Midbrain (tissue), 1 donor: ENCODE measurements at places on chromosomes 7 and 10.

GRCh38 chr7:23615331-23615730 is 18.1 kb downstream of the CCDC126 start:
- DNase-seq, result no peak

GRCh38 chr7:11830582-11831155 is 1.3 kb downstream of the THSD7A start:
- DNase-seq, result peak; percentile 20

DNA sequence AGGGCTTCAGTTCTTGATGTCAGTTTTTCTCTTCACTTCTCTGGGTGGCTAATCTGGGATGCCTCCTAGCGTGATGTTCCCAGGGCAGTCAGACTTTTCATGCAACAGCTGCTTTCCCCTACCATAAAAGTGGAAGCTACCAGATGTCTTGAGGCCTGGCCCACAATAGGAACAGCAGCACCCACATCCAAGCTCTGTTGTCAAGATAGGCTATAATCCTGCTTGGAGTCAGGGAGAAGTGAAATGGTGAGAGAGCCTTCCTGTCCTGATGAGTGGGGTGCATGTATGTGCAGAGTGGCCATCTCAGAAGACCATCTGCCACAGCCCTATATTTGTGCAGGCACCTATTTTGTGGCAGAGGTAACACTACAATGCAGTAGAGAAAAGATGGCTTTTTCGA is 108.0 kb downstream of the HTR5A start:
- DNase-seq, result no peak

DNA sequence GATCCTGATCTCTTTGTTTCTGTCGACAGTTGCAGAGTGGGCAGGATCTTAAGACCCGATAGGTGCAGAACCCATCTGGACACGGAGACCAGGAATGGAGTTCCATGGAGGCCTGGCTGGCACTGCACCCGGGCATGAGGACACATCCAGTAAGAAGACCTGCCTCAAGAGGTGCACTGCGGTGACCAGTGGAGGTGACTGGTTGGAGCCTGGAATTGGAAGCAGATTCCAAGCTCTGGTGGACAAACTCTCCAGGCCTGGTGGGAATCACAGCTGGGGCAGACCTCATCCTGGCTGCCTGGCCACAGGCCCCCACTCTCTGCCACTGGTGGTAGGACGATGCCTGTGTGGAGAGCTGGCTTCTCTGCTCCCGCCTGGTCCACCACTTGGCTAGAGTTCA is 31.0 kb downstream of the ZNF775 start:
- no peak for DNase-seq

GRCh38 chr10:95336702-95337101 is 45.9 kb upstream of the PDLIM1 start:
- DNase-seq, result no peak

GRCh38 chr7:75599244-75599781 is 107.2 kb downstream of the SPDYE5 start:
- DNase-seq, result peak; percentile 96

GRCh38 chr7:46033592-46033991 is 112.5 kb upstream of the IGFBP3 start:
- no peak for DNase-seq

- no peak for DNase-seq
These were observed 684 bp upstream of the HOXA5 start for GRCh38 chr7:27143950-27144780.

DNA sequence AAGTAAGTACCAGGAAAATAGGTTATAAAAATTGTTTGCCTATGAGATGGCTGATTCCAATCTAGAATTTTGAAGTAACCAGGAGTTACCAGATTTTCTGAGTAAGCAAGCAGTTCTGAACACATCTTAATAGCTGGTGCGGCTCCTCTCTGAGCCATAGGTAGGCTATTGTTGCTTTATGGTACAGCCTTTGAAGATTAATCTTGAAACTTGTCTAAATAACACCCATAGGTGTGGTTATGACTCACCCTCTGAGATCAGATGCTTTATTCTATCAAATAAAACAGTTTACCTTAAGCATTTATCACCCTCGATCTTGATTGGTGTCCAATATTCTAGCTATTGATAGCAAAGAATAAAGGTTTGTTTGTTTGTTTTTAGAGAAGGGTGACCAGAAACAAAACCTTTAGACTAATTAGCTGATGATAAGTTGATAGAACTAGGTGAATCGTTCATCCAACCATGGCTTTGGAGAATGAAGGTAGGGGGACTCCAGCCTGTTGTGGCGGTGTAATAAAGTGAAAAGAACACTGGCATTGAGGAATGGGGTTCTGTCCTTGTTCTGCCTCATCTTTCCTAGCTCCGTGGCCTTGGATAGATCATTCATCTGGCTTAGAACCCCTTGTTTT is 72.2 kb downstream of the VTI1A start:
- DNase-seq, result no peak

- no peak for DNase-seq
These were observed 110.0 kb downstream of the EGFR start for GRCh38 chr7:55128693-55129394.

DNA sequence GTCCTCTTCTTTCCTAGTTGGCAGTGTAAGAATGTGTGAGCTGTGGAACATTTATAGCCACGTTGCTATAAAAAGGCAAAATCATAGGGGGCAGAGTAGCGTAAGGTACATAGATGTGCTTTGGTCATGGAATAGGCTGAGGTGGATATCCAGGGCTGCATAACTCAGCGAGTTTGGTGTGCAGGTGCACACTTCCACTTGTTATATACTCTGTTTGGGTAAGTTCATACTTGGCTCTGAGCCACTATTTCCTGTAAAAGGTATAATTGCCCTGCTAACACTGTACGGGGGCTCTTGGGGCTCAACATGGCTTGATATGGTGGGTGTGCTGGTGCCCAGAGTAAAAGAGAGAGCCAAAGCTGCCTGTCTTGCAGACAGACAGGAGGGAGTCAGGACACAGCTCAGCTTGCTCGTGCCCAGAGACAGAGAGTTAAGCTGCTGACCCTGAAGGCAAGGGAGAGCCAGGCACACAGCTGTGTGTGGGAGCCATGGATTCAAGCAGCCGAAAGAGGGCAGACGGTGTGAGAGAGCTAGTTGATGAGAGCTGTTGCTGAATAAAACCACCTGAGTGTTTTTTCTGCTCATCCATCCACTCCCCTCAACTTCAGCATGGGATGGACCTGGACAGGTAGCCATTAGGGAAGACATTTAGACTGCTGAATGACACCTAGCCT is 126.7 kb downstream of the DKK1 start:
- no peak for DNase-seq

GRCh38 chr7:45911311-45911710 is 9.8 kb downstream of the IGFBP3 start:
- DNase-seq, result no peak

DNA sequence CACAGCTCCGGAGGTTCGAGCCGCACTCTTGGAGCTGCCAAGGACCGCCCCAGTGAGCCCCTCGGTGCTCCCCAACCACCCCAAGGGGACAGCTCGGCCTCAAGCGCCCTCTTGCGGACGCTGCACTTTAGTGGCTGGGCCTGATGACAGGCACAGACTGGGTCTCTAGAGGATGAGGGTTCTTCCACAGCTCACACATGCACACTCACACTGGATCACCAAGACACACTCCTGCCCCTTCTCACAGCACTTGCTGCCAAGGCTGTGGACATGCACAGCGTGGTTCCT is 2.1 kb downstream of the RET start:
- DNase-seq, result no peak

DNA sequence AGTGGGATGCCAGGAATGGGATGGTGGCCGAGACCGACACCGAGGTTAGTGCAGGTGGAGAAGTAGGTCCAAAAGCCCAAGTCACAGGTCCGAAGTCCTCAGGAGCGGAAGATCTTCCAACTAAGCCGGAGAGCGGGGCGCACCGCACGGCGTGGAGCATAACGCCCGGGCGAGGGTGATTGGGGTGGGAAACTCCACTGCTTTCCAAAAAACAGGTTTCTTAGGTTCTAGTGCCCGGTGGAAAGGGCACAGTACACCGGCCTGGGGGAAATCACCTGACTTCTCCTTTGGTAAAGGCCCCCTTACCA is 11.4 kb upstream of the SPAG6 start:
- no peak for DNase-seq

DNA sequence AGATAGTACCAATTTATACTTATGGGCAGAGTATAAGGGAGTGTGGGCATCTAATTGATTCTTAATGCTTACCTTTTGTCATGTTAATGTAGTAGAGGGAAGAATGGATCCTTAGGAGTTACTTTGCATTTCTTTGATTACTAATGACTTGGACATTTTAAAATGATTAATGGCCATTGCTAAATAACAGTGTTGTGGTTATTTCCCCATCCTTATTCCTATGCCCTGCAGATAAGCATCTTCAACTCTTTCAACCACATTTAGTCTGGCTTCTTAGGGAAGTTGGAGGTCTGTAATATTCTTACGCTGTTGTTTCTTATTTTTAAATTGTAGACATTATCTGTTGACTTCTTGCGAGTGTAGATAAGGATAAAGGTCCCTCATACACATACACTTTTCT is 37.2 kb downstream of the KAT6B start:
- no peak for DNase-seq

DNA sequence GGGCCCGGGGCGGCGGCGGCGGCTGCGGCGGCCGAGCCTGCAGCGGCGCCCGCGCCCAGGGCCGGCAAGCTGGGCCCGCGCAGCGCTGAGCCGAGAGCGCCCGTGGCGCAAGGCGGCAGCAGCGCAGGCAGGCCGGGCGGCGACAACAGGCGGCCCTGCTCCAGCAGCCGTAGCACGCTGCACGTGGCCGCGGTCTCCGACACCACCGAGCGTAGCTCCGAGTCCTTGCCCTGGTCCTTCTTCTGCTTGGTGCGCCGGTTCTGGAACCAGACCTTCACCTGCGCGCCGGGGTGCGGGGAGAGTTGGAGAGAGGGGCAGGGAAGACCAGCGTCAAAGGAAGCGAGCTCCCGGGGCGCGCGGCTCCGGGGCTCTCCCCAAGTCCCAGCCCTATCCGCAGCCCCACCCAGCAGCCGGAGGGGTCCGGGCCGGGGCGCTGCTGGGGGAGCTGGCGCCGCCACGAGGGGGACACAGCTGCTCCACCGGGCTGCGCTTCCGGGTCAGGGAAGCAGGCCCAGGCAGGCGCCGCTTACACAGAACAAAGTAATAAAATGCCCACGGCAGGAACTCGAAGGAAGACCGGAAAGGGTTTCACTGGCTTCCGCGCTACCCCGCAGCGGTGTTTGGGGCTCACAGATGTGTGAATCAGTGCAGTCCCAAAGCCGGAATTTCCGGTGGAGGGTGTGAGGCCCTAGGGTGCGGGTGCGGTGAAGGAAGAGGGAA is 3.6 kb downstream of the VAX1 start:
- no peak for DNase-seq

DNA sequence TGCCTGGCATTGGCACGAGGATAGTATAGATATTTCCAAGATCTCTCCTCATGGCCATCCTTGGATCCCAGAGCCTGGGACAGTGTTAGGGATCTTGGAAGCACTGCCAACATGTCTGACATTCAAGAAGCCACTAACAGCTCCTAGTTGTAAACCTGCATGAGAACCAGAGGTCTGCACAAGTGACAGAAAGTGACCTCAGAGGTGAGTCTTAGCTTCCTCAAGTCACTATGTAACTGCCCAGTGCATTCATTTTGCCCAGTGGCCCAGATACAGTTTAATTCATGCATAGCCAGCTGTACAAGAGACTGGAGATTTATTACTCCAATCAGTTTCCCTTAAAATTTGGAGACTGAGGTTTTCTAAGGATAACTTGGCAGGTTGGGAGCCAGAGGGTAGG is 16.7 kb downstream of the SUGCT start:
- no peak for DNase-seq

DNA sequence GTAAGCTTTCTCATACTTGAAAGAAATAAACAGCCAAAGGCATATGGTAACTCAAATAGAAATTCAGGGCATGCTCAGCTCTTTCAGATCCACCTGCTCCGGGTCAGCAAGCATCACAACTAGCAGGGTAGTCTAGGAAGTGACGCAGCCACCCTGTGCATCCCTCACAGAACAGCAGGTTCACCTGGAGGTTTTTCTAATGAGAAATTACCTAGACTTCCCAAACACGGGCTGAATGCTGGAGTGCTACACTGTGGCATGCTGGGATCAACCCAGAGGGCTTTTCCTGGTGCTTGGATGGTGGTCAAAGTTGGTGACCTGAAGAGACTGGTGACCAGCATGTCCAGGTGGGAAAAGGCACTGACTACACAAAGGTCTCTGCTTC is 66.8 kb upstream of the DNAJB6 start:
- no peak for DNase-seq

- DNase-seq, result peak; percentile 10
These were observed 12.8 kb downstream of the CNNM1 start for GRCh38 chr10:99341860-99342490.

DNA sequence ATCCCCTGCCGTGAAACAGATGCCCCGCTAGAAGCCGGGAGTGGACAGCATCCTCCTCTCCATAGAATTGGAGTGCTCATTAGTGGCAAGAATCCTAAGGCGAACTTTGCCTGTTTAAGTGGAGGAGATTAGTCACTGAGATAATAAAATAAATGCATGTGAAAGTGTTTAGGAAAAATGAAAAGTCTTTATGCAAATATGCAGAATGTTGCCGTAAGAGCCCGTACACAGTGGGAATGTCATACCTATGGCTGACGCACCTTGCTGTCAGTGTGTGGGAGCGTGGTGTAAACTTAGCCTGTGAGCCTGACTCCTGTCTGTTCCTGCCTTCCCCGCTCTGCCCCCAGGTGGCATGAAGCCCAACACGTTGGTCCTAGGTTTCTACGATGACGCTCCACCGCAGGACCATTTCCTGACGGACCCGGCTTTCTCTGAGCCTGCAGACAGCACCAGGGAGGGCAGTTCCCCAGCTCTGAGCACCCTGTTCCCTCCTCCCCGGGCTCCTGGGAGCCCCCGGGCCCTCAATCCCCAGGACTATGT is 1.7 kb upstream of the TRIP6 start:
- no peak for DNase-seq

DNA sequence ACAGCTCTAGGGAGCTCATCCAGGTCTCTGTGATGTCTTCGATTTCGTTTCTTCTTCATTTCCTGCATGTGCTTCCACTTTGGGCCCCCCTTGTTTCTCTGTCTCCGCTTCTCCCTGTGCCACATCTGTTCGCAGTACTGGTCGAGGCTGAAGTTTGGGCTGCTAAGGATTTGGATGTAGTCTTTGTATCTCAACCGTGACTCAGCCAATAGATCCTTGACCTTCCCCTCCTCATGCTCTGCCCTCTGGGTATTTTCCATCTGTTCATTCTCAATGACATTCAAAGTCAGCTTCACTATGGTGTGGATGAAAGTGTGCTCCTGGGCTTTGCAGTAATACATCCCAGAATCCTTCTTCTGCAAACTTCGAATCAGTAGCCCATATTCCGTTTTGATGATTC is 187.4 kb downstream of the SEMA3D start:
- no peak for DNase-seq
